ENCODE measurements at places on chromosomes 16 and 17.

- DNase-seq: peak; percentile 54
Measured at GRCh38 chr17:64357191-64357981, 33.3 kb downstream of the PECAM1 start.

- DNase-seq: no peak
Measured at GRCh38 chr17:57034807-57035754, 50.0 kb upstream of the AKAP1 start.

GRCh38 chr16:56263711-56264608 lies 72.7 kb downstream of the GNAO1 start:
- no peak for DNase-seq

GRCh38 chr17:49640556-49640955 lies 37.3 kb downstream of the SPOP start:
- DNase-seq: no peak

GRCh38 chr17:78658281-78658785 lies 81.1 kb upstream of the DNAH17 start:
- no peak for DNase-seq

DNA sequence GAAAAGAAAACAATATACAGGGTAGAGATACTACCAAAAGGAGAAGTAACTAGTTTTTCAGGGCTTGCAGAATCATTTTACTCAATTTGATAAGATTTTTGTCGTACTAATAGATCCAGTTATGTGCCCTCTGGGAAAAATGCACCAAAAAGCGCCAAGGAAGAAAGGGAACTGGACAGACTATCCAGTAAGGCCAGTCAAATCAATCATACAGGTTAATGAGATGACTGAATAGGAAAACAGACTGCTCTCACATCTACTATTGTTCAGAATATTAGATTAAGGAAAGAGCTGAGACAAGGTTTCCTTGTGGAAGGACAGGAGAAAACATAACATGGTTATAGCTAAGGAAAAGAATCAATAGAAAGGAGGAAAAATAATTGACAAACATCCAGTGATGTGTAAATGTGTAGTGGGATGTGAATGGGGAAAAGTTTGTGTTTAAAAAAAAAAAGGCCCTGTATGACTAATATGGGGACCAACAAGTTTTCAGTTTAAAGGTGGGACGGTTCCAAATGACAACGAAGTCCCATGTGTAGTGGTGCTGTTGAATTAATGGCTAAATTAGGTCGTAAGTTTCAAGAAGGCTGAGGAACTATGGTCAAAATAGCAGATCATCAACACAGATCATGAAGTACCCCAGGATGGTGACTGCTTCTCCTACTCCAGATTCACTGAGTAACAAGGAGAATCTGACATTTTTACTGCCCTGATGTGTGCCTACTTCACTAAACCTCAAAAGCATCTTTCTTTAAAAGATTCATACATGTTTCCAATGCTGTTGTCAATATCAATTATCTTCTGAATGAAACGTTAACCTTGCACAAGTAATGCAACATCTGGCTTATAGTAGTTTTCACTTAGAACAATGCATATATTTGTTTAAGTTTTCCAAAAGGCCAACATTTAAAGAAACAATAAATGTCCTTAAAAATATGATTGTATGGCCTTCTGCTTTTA lies 40.7 kb downstream of the BRIP1 start:
- no peak for DNase-seq

DNA sequence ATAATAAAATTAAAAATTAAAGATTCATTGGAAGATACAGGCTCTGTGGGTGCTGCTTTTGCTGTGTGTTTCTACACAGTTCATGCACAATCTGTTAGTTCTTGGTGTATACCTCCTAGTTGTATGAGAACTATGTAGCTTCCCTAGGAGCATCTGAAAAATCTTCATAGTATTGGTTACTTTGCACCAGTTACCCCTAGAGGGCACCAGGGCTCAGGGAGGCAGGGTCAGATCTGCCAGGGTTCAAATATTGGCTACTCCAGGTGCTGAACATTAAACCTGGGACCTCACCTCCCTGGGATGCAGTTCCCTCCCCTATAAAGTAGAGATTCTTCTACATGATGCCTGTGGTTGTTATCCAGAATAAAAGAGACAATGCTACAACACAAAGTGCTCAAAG lies 583.0 kb upstream of the CDH11 start:
- no peak for DNase-seq

DNA sequence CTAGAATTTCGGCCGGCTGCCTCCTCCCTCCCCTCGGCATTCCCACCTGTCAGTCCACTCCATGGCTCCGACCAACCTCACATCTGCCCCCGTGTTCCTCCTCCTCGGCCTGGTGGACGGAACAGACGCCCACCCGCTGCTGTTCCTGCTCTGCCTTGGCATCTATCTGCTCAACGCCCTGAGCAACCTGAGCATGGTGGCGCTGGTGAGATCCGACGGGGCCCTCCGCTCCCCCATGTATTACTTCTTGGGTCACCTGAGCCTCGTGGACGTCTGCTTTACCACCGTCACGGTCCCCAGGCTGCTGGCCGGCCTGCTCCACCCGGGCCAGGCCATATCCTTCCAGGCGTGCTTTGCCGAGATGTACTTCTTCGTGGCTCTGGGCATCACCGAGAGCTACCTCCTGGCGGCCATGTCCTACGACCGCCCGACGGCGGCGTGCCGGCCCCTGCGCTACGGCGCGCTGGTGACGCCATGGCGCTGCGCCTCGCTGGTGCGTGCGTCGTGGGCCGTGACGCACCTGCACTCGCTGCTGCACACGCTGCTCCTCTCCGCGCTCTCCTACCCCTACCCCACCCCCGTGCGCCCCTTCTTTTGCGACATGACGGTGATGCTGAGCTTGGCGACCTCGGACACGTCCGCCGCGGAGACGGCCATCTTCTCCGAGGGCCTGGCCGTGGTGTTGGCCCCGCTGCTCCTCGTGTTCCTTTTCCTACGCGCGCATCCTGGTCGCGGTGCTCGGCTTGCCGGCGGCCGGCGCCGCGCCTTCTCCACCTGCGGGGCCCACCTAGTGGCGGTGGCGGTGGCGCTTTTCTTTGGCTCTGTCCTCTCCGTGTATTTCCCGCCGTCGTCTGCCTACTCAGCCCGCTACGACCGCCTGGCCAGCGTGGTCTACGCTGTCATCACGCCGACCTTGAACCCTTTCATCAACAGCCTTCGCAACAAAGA lies at the start of gene OR3A2:
OR3A2 (minus strand) TSS at position 440 of the 948 bp plus-strand sequence.
- DNase-seq: no peak

All from NCI-H187 (cell line).